ENCODE measurements at places on chromosomes 12 and 14.

DNA sequence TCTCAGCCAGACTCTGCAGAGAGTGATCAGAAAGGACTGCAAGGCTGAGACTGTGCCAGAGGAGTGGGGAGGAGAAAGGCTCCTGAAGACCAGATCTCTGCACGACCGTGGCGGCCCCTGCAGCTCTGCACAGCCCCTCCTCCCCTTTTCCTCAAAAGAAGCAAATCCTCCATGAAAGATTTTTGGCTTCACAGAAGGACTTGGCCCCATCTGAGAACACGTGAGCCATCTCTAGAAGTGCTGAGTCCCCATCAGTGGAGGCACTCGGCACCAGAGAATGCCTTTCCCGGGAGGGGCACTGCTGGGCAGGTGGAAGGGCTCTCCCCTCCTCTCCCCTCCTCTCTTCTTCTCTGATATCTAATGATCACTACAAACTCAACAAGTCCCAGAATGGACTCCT lies 6.8 kb downstream of the FIGNL2 start:
- DNase-seq, result no peak

GRCh38 chr12:7125632-7126227 lies 3.0 kb downstream of the RBP5 start:
- DNase-seq, result no peak

- DNase-seq, result no peak
Observed at GRCh38 chr12:132617822-132618682, 524 bp upstream of the P2RX2 start.

DNA sequence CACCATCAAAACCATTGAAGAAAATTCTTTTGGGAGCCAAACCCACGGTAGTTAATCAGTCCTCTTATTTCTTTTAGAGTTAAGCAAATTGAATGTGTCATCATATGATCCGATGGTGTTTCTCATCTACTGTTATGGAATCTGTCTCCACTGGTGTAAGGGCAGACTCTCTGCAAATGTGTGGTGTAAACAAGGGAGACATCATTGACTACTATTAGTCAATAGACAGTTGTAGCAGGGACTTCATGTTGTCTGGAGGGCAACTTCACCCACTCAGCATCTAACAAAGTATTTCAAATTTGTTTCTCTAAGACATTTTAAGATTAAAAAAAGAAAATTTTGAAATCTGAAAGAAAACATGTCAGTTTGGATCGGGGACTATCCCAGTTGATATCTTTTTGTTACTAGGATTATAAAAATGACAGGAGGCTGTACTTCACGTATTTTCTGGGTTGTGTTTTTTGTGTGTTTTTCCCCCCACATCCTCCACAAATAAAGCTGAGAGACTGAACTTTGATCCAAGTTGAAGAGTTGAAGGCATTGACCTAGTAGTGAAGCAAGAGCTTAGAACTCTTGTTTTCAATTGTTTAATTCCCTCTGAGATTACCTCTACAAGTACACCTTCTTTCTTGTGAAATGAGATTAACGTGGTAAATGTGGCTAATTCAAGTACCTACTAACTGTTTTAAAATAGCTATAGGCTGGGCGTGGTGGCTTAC lies 4.0 kb downstream of the GOLGA5 start:
- DNase-seq, result no peak

GRCh38 chr14:31990926-31991572 lies 86.1 kb upstream of the ARHGAP5 start:
- DNase-seq, result peak; percentile 23

GRCh38 chr12:119381471-119382235 lies 47.1 kb downstream of the CCDC60 start:
- no peak for DNase-seq

DNA sequence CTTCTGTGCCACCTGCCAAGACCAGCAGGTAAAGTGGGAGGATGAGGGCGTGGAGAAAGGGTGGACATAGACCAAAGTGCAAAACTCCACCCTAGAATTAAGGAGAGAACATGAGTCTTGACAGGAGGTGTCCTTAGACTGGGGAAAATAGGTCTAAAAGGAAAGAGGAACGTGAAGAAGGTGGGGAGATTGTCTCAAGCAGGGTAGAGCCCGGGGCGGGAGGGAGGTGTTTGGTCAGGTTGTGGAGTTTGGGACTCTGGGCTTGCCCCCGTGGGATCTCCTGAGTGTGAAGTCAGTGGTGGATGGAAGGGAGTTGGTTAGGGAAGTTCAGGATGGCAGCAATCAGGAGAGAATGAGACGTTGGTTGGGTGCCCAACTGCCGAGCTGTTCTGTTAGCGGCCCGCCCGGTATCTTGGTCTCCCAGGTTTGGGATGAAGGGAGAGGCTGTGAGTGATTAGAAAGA lies 386 bp downstream of the DGKA start:
- no peak for DNase-seq

GRCh38 chr14:95668235-95668772 lies 17.9 kb upstream of the TCL1B start:
- no peak for DNase-seq

GRCh38 chr12:103924761-103925641 lies 5.2 kb upstream of the HSP90B1 start:
- peak; percentile 72 for DNase-seq

DNA sequence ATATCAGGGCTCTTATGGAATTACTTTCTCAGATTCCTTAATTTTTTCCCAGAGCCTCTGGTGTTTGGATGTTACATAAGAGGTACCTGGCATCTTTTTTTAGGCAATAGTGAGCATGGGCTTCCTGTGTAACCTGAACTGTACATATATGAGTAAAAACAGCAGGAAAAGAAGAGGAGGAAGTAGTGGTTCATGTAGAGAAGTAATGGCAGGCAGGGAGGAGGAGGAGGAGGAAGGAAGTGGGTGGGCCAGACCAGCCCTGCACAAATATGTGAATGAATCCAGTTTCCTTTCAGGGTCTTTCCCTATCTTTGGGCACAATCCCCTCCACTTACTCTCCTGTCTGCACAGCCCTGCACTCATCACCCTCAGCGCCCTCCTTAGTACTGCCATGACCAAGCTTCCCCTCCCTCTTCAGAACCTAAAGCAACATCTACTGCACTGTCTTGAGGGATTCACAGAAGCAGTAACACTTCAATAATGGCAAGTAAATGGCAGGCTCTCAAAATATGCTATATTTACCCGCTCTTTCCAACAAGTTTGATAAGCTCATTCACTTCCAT lies 40.9 kb upstream of the GSG1 start:
- no peak for DNase-seq

DNA sequence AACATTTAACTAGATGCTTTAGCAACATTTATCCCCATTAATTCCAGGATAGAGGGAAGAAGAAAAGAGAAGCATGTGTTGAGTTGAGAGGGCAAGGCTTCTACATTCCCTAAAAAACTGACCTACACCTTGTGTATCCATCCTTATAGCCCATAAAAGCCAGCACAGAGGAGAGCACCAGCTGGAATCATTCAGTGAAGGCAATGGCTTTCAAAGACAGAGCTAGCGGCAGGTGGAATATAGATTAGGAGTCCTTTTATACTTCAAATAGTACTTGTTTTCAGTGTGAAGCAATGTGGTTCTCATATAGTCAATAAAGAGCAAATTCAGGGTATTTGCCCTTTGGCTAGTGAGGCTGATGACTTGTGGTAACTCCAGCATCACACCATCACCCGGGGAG lies 94.4 kb downstream of the TBC1D30 start:
- no peak for DNase-seq

DNA sequence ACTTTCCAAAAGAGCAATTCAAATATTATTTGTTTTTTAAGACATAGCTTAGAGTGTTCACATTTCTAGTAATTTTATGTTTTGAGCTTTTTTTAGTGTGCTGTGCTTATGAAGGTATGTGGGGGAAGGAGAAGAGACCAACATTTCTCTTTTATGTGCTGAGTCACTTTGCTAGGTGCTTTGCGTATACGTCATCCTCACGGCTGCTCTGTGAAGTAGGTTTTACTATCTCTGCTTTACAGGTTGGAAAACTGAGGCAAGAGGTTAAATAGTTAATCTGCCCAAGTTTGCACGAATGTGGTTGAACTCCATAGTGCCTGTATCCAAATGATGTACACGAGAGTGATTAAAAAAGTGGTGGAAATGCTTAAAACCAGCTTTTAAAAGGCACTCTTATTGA lies 75.9 kb downstream of the AEBP2 start:
- no peak for DNase-seq

GRCh38 chr12:22687361-22688076 lies 62.5 kb downstream of the ETNK1 start:
- DNase-seq, result peak; percentile 72

DNA sequence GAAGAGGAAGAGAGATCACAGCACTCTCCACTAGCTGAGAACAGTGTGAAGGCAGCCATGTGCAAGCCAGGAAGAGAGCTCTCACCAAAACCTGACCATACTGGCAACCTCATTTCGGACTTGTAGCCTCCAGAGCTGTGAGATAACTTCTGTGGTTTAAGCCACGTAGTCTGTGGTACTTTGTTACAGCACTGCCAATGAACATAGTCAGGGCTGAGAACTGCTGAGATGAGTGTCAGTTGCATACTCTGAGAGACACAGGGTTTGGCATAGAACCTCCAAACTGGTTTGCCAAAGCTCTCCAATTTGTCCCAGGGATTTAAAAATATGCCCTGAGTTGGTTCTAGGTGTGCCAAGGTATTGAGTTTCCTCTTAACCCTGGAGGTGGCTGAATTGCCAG lies 218.6 kb downstream of the ATP23 start:
- DNase-seq, result no peak
